ENCODE measurements at places on chromosomes 5 and 9.

GRCh38 chr5:125446986-125447385 is 700.5 kb upstream of the ZNF608 start:
- H3K36me3 ChIP-seq, result no peaks in the 10 kb centered on the region
- DNase-seq, result peak; percentile 89
- H3K4me3 ChIP-seq, result no peak overlapping the region
- no peaks in the 10 kb centered on the region for H3K27me3 ChIP-seq
- H3K27ac ChIP-seq, result 0 out of 2 replicates have a peak overlapping the region, but pooled peaks have one; percentile 37

- H3K27ac ChIP-seq, result no peak overlapping the region
- H3K36me3 ChIP-seq, result no peaks in the 10 kb centered on the region
- peak; percentile 27 for DNase-seq
- H3K27me3 ChIP-seq, result no peaks in the 10 kb centered on the region
- no peaks in the 10 kb centered on the region for H3K4me1 ChIP-seq
These were observed 1551.7 kb downstream of the MAT2B start for GRCh38 chr5:165057145-165057544.

- no peak overlapping the region for H3K27ac ChIP-seq
- H3K36me3 ChIP-seq, result peaks cover 17% of the 10 kb centered on the region
- H3K27me3 ChIP-seq, result no peaks in the 10 kb centered on the region
- no peaks in the 10 kb centered on the region for H3K4me1 ChIP-seq
These were observed 40.0 kb upstream of the HMCN2 start for GRCh38 chr9:130225586-130225985.

DNA sequence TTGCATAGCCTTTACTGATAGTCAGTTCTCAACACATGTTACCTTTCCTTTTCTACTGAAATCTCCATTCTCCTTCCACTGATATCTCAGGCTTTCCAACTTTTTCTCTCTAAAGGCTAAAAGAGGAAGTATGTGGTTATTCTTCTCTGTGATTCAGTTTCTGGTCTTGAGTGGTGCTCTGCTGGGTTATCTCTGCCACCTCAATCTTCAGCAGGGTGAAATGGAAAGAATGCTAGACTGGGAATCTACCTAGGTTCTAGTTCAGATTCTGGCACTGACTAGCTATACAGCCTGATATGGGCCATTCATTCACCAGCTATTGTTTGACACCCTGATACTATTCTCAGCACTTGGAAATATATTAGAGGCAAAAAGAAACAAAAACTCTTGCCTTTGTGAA is 124.9 kb upstream of the GRIA1 start:
- H3K4me3 ChIP-seq, result no peak overlapping the region
- H3K27me3 ChIP-seq, result no peaks in the 10 kb centered on the region
- H3K4me1 ChIP-seq, result no peaks in the 10 kb centered on the region
- H3K27ac ChIP-seq, result no peak overlapping the region
- no peaks in the 10 kb centered on the region for H3K36me3 ChIP-seq

GRCh38 chr9:134537951-134538641 is 103.5 kb upstream of the COL5A1 start:
- no peak overlapping the region for H3K4me3 ChIP-seq
- H3K27ac ChIP-seq, result no peak overlapping the region
- no peak for DNase-seq
- no peaks in the 10 kb centered on the region for H3K36me3 ChIP-seq

- peak; percentile 56 for DNase-seq
- no peak overlapping the region for H3K4me3 ChIP-seq
- H3K4me1 ChIP-seq, result no peaks in the 10 kb centered on the region
- H3K27ac ChIP-seq, result no peak overlapping the region
- no peaks in the 10 kb centered on the region for H3K27me3 ChIP-seq
These were observed 122.7 kb downstream of the FSTL4 start for GRCh38 chr5:133489632-133490031.

- no peak overlapping the region for H3K4me3 ChIP-seq
- H3K36me3 ChIP-seq, result no peaks in the 10 kb centered on the region
- no peaks in the 10 kb centered on the region for H3K4me1 ChIP-seq
- no peak overlapping the region for H3K27ac ChIP-seq
- H3K27me3 ChIP-seq, result no peaks in the 10 kb centered on the region
- no peak for DNase-seq
These were observed 129.1 kb upstream of the SPRY4 start for GRCh38 chr5:142453932-142454331.

GRCh38 chr5:137027758-137028157 is 471.4 kb downstream of the SPOCK1 start:
- no peaks in the 10 kb centered on the region for H3K27me3 ChIP-seq
- H3K27ac ChIP-seq, result no peak overlapping the region
- H3K4me1 ChIP-seq, result no peaks in the 10 kb centered on the region
- no peak overlapping the region for H3K4me3 ChIP-seq
- DNase-seq, result no peak
- H3K36me3 ChIP-seq, result no peaks in the 10 kb centered on the region

DNA sequence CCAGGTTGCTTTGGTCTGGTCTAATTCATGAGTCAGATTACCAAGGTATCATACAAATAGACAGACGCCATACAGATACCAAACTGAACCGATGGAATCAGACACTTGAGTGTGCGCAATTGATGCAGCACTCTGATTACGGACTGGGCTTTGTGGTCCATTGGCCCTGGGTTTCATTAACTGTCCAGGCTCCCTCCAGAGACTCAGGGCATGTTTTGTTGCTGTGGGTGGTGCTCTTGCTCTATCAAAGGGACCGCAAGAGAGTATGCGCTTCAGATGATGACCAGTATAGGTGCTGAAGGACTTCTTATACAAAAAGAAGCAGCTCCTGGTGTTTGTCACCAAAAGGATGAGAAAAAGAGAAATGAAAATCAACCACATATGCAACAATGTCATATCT is 36.9 kb upstream of the ANKRD55 start:
- no peaks in the 10 kb centered on the region for H3K27me3 ChIP-seq
- H3K36me3 ChIP-seq, result no peaks in the 10 kb centered on the region
- H3K27ac ChIP-seq, result no peak overlapping the region
- H3K4me3 ChIP-seq, result no peak overlapping the region
- H3K4me1 ChIP-seq, result peaks cover 4% of the 10 kb centered on the region
- peak; percentile 12 for DNase-seq

DNA sequence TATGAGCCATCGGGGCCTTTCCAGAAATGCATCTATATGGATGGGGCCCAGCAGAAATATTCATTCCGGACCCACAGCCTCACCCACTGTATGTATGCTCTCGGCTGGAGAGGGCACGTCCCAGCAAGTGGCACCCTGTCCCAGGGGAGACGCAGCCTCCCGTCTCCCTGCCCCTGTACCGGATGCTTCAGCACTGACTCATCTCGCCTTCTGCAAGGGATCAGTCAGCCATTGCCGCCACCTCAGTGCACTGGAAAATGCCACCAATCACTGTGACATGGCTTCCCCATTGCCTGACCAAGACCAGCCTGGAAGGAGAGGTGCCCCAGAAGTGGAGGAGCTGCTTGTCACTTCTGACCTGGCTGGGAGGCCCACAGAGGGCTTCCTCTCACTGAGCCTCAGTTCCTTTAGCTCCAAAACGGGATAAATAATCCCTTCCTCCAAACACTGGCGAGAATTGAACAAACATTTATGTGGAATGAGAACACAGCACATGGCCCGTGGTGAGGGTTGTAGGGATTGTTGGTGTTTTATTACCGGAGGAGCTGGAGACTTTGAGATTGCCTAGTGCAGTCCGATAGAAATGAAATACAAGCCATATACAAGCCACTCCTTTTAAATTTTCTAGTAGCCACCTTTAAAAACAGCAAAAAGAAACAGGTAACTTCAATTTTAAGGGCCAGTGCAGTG is 43.9 kb upstream of the ORM1 start:
- peak overlapping the region; percentile 63 for H3K27ac ChIP-seq
- no peak overlapping the region for H3K4me3 ChIP-seq
- H3K27me3 ChIP-seq, result no peaks in the 10 kb centered on the region
- H3K4me1 ChIP-seq, result peaks cover 34% of the 10 kb centered on the region

DNA sequence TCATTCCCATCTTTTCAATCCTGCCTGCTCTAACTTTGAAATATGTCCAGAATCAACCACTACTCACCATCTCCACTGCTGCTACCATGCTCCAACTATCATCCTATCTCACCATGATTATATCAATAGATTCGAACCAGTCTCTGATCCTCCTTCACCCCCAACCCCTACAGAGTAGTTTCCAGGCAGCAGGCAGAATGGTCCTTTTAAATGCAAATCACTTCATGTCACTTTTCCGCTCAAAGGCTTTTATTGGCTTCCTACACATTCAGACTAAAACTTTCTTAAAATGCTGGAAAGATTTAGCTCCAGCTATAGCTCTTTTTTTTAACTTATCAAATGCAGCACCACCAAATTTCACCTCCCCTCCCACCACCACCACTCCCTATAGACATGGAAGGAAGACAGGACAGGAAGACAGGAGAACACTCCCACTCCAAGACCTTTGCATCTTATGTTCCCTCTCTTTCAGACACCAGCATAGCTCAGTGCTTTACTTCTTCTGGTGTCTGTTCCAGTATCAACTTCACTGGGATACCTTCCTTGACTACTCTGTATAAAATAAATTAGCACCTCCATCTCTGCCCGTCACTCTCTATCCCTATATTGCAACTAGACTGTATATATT is 9.9 kb upstream of the PPP2R2B start:
- no peak for DNase-seq
- no peaks in the 10 kb centered on the region for H3K27me3 ChIP-seq
- H3K4me3 ChIP-seq, result no peak overlapping the region
- H3K27ac ChIP-seq, result no peak overlapping the region

Measured in PC-3 (cell line).